ENCODE measurements at places on chromosomes 1 and 21.

GRCh38 chr1:56484695-56485094 lies 94.7 kb downstream of the PLPP3 start:
- no peak for DNase-seq

- peak; percentile 74 for DNase-seq
Measured at GRCh38 chr1:112718691-112719418, 3.7 kb upstream of the PPM1J start.

- DNase-seq, result no peak
Measured at GRCh38 chr1:208209286-208209685, 34.9 kb downstream of the PLXNA2 start.

- no peak for DNase-seq
Measured at GRCh38 chr1:10637400-10637799, 159.0 kb downstream of the CASZ1 start.

GRCh38 chr1:37926038-37926924 lies 20.6 kb downstream of the INPP5B start:
- no peak for DNase-seq

DNA sequence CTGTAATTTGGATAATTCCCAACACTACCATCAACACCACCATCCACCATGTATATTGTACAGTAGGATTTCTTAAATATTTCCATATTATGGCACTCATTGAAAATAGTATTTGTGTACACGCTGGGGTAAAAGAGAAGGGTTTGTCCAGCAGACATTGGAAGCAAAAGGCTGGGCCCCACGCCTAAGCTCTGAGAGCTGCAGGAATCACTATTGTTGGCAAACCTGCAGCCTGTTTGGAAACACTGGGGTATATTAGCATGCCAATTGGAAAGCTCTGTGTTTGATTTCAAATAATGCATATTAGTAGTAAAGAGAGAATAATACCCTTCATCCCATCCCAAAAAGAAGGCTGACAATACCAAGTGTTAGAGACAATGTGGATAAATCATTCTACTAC lies 81.5 kb upstream of the DPYD start:
- DNase-seq, result no peak

DNA sequence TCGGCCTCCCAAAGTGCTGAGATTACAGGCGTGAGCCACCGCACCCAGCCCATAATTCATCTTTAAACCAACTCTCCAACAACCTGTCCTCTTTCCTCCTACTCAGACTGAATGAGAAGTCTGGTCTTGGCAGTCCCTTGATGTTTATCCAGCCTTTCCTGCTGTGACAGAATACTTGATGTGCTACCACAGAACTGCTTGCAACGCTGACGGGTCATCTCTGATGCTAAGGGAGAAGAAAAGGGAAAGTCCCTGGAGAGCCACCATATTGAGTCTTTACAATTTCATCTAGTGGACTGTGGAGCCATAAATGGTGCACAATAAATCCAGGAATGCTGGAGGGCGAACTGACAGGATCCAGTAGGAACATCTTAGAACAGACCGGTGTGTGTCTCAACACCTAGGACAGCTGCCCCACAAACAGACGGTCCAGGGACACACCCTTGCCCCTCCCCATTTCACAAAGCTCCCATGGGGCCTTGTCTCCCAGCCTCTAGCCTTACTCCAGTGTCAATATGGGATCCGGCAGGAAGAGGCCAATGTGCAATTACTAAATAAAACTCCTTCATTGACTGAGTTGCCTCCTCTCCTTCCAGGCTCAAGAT lies 30.7 kb downstream of the JAK1 start:
- DNase-seq, result no peak

GRCh38 chr1:57483954-57484353 lies 60.1 kb upstream of the DAB1 start:
- no peak for DNase-seq

- no peak for DNase-seq
Measured at GRCh38 chr1:62810420-62811274, 26.7 kb downstream of the ATG4C start.

DNA sequence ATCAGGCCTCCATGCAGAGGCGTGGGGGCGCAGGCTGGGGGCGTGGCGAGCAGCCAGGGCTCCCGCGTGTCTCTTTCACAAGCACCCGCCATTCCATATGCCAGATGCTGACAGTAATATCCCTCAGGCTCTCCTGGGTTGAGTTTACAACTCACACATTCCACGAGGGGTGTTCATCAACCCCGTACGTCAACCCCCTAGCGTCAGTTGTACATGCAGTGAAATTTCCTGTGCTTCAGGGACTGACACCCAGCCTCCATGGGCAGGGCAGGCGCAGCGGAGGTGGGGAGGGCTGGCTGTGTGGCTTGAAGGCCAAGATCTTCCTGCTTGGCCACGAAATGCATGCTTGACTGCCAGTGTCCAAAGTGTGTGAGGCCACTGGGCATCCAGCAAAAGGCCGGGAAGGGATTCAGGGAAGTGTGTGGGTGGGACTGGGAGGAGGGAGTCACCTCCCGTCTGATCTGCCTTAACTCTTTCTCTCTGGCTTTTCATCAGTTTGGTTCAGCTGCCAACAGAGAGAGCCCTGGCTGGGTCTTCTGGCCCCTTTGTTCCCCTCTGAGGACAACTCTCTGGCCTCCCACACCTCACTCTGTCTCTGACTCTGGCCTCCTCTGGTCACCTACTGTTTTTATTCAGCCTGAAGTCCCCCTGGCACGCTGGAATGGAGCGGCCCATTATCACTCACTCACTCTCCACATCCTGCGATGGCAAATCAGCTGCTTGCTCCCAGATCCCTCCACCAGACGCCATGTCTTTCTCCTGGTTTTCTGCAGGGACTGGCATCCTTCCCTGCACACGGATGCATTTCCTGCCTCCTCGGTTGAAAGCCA lies 33.8 kb downstream of the CLIC6 start:
- DNase-seq, result no peak

- DNase-seq, result no peak
Measured at GRCh38 chr1:115649964-115650363, 8.2 kb downstream of the VANGL1 start.

GRCh38 chr1:11067716-11068599 lies 8.1 kb upstream of the SRM start:
- DNase-seq, result no peak

DNA sequence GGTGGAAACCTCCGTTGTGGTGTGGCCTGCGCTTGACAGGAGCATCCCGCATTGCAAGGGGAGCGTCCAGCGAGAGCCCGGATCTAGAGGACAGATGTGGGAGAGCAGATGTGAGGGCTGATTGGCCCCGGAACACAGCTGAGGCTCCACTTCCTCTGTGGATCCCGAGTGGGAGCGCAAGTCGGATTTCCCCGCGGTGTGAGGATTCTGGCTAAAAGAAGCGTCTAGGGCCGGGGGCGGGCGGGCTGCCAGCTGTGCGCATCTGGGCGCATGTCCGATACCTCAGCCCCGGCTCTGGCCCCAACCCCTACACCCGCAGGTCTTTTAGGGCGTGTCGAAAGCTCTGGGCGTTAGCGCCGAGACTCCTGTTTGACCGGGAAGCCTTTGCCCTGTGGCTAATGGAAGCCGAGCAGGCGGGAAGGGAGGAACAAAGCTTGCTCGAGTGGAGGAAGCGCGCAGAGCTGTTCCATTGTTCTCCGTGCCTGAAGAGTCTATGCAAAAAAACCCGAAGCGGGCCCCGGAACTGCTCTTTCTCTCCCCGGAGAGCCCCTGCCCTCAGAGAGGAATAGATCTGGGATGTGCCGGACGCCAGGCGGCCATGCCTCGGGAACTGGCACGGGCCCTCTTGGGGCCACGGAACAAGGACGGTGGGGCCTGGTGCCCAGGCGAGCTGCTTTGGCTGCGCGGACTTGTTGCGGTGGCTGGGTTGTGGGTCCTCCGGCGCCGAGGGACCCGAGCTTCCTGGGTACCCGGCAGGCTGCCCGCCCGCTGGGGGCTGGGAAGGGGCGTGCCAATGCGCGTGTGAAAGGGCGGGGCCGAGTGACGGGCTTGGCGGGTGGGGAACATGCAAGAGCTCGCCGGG lies 111.1 kb downstream of the NAV1 start:
- no peak for DNase-seq

DNA sequence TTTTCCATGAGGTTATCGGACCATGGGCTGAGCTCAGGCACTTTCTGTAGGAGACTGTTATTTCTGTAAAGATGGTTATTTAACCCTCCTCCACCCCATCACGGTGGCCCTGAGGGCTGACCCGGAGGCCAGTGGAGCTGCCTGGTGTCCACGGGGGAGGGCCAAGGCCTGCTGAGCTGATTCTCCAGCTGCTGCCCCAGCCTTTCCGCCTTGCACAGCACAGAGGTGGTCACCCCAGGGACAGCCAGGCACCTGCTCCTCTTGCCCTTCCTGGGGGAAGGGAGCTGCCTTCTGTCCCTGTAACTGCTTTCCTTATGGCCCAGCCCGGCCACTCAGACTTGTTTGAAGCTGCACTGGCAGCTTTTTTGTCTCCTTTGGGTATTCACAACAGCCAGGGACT lies 2.6 kb upstream of the CCDC28B start:
- DNase-seq, result no peak

DNA sequence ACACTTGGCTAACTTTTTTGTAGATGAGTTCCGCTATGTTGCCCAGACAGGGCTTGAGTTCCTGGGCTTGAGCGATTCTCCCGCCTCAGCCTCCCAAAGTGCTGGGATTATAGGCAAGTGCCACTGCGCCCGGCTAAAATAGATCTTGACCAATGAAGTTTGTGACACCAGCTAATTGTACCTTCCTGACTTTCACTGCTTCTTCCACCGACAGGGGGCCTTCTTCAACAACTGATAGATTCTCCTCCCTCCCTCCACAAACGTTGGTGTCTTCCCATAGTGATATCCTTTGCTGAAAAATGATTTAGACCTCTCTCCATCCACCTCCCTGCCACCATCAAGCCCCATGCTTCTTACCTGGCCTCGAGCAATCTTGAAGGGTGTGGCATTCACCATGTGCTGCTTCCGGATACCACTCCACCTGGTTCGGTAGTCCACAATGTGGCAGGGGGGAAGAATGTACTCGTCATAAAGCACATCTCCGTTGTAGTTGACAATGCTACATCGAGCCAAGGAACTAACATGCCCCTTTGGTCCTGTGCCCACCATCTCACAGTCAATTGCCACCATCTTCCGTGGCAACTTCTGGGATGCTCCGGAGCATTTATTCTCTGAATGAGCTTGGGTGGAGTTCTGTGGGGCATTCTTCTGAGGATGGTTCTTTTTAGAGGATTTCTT lies 1.6 kb upstream of the METTL25B start:
- DNase-seq, result peak; percentile 46

DNA sequence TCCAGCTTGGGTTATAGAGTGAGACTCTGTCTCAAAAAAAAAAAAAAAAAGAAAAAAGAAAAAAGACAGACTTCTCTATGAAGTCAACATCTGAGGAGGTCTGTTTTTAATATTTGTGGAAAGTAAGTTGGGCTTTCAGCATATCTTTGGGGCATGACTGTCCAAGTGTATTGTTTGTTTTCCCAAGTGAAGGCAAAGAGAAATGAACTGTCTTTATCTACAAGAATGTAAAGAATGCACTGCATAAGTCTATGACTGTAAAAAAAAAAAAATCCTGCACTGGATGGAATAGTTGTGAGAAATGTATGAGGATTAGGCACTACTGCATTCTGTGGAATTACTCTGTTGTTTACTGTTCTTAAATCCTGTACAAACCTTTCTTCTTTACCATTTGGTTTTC lies 45.6 kb upstream of the TMEM61 start:
- no peak for DNase-seq

- no peak for DNase-seq
Measured at GRCh38 chr1:1596493-1597274, 3.3 kb downstream of the FNDC10 start.

- no peak for DNase-seq
Measured at GRCh38 chr1:183495420-183495819, 23.1 kb downstream of the SMG7 start.

GRCh38 chr1:203526130-203526529 lies 32.2 kb downstream of the OPTC start:
- DNase-seq, result no peak

DNA sequence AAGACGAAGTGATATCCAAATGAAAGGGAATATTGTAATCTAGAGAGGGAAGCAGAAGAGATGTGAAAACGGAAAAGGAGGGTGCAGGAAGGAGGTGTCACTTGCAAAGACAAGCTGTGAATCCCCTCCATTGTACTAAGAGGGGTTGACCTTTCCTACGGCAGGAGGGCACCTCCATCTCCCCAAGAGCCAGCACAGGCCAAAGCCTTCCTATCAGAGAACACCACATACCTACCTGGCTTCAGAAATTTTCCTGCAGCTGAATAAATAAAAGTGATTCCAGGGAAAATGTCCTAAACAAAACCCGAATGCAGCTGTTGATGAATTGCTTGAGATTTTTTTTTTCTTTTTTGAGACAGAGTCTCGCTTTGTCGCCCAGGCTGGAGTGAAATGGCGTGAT lies 14.3 kb downstream of the KANK4 start:
- DNase-seq, result no peak

GRCh38 chr1:204084247-204084772 lies 11.4 kb downstream of the SOX13 start:
- no peak for DNase-seq

DNA sequence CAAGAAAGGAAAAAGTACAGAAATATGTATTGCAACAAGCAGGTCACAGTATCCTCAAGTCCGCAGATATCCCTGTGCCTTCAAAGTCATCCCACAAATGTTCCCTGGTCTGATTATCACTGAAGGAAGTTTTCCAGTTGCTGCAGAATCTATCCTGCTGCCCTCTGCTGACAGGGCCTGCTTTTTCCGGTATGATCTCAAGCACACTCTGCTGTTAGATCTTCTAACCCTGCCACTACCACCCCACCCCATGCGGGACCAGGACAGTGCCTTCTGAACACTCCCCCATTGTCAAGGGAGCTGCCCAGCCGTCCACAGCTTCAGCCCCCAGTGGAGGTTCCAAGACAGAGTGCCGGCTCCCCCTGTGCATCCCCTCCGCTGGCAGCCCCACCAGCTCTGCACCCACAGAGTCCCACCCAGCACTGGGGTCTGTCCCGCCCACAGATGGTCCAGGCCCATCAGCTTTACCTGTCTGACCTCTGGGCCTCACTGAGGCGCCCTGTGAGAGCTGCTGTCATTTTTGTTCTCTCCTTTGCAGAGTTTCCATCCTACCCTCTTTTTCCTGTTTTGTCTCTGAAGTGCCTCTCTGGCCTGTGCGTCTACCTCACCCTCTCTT lies 27.9 kb downstream of the FAM163A start:
- DNase-seq, result no peak

GRCh38 chr1:112388436-112388835 lies 7.6 kb upstream of the CTTNBP2NL start:
- DNase-seq, result no peak

GRCh38 chr1:148363439-148363810 lies 119.7 kb downstream of the PPIAL4G start:
- DNase-seq, result no peak
